ENCODE measurements at places on chromosomes 12 and 14. TPM values are rescaled to one million over a fixed set of nuclear protein-coding genes. Genes with fewer than 3 reads are reported as not detected.

KRT73 gene
- total RNA-seq, result not detected

ISCA2 gene
- 29.8 TPM for total RNA-seq

EIF2B2 gene
- total RNA-seq, result 67.4 TPM

RNF212B gene
- total RNA-seq, result not detected

HVCN1 gene
- total RNA-seq, result 0.30 TPM

SIRT4 gene
- 7.4 TPM for total RNA-seq

RNASE7 gene
- not detected for total RNA-seq

TIMELESS gene
- total RNA-seq, result 11.9 TPM

Data from M059J (cell line).